Retinal pigment epithelial cell (primary cell): ENCODE measurements at places on chromosomes 2 and 18.
A peak's percentile ranks its signal among the peaks of the same experiment; 100 is the strongest.

DNA sequence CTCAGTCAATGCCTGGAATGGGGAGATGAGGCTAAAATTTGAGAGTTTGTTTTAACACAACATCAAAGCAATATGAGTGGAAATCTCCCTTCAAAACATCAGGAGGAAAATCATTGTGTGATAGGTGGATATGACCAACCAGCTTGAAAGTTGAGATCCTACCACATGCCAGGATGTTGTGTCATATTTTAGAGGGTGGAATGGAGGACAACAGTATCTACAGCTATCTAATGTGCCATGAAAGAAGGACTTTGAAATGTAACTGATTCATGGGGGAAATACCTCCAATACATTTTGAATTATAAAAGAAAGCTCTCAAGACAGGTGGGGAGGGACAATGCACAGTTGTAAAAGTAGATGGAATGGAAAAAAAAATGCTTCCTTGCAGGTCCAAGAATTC is 87.8 kb downstream of the SP100 start:
- DNase-seq = no peak

- DNase-seq = no peak
Observed at GRCh38 chr2:191174442-191174841, 23.6 kb upstream of the STAT4 start.

DNA sequence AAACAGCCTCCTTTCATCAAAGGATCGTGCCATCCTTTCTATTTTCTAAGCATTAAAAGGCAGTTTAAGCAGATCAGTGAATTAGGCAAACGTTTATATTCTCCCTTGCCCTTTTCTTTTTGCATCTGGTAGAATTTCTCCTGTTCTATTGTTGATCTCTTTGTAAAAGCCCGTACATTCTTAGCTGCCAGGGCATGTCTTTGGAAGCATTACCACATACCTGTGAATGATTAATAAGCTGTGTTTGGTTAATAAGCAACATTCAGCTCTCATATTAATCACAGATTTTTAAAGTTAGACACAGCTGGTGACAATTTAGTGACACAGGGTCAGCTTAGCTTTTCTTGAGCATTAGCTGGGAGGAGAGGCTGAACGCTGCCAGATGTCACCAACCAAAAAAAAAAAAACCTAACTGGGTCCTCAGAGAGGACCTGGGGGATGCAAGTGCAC is 33.8 kb upstream of the CYP1B1 start:
- no peak for DNase-seq

DNA sequence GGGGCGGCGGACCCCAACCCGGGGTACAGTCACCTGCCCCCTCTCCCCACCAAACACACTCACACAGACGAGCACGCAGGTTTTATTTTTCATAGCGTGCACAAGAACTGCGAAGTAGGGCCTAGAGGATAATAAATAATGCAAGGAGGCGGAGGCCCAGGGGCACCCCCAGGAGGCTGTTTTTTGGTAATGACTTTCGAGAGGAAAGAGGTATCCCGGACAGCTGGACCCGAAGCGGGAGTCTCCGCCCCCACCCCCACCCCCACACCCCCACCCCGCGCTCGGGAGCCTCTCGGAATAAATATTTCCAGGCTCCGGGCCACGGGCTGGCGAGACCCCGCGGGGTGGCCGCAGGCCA is 3.4 kb downstream of the CYP26B1 start:
- DNase-seq = no peak

- DNase-seq = no peak
Observed at GRCh38 chr2:15682354-15682753, 90.7 kb downstream of the DDX1 start.

GRCh38 chr18:36411745-36412168 is 114.2 kb downstream of the FHOD3 start:
- DNase-seq = no peak

DNA sequence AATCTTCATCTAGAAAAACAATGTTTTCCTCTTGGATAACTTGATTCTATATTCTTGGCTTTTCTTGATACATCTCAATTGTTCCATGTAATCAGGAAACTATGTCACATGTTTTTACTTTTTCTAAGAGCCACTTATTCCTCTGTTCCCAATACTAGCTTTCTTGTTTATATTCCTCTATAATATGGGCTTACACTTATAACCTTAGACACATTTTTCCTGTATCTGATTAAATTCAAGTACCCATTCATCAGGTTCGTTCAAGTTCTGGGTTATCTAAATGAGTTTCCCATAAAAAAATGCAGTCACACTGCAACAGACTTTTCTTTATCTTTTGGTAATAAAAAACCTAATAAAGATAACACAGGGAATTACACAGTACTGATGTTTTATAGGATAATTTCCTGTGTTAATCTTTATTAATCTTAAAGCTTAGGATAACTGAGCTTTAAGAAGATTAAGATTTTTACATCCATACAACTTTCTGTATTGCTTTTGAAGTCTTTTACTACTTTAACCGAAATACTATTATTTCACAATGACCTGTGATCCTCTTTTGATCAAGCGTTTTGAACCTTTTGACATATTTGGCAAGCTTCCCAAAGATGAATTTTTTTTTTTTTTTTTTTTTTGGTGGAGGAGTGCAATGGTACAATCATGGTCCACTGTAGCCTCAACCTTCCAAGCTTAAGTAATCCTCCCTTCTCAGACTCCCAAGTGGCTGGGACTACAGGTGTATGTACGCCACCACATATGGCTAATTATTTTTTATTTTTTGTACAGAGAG is 44.3 kb upstream of the C2orf66 start:
- DNase-seq = peak; percentile 20

GRCh38 chr2:101140978-101141655 is 10.1 kb downstream of the TBC1D8 start:
- DNase-seq = no peak

DNA sequence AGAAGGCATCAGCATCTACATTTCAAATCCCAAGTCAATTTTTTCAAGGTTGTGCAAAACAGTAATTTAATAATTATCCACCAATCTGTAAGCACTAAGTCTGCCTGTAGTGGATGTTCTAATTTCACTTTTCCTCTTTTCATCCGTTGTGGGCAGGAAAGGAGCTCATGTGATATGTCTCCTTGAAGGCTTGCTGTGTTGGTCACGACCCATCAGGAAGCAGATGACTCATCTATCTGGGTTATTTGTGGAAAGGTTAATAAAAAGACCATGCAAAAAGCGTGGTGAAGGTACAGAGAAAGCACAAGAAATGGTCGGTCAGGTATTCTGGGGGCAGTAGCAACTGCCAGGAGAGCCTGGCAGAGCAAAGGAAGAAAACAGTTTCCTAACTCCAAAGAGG is 476.7 kb upstream of the RAB6C start:
- DNase-seq = no peak

DNA sequence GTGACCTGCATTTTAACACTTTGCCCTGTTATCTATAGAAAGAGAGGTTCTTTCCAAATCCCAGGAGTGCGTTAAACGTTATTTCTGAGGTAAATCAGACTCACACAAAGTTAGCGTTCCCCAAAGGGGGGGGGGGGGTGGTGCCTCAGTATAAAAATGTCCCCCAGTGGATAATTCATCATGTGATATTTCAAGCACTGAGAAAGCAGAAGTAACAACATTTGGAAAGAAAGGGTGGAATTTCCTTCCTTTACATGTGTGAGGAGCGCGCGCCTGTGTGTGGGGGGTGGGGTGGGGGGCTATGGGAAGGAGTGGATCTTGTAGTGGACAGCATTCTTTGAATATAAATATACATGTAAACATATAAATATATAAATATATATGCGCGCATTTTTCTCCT is 630.9 kb downstream of the NYAP2 start:
- DNase-seq = no peak

GRCh38 chr2:50863856-50864255 is 168.1 kb downstream of the NRXN1 start:
- no peak for DNase-seq

DNA sequence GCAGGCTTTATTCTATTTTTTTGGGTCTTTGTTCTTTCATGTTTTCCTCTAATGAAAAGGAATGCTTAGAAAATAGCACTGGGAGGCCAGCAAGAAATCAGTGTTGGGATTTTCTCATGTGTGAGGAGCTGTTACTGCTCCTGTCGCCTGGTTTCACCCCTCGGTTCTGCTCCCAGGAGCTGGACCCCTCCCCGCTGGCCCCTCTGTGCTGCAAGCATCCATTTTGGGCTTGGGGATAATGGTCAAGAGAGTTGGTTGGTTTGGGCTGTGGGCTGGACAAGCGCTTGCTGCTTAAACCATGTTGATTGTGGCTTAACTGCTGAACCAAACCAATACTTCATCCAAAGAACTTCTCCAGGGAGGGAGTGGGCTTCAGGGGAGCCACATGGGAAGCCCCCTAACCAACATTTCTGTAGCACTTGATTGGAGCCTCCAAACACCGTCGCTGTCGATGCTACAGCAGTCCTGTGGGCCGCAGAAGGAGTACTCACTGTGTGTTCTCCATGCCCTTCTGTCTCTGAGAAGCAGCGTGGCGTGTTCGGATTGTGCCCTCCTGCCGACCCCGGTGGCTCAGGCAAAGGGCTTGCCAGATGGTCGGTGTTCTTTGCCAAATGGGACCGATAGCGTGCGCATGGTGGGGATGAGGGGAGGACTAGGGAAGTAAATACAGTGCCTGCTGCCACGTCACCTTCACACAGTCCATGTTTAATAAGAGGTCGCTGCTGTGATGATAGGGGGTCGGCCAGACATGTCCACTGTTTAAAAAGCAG is 40.0 kb downstream of the AGAP1 start:
- no peak for DNase-seq

GRCh38 chr2:129922571-129923264 is 56.7 kb upstream of the RAB6C start:
- DNase-seq = no peak

- no peak for DNase-seq
Observed at GRCh38 chr2:238870261-238870660, 22.4 kb downstream of the TWIST2 start.
